ENCODE measurements at places on chromosomes 13 and 19.
A peak's percentile ranks its signal among the peaks of the same experiment; 100 is the strongest.

- no peak for DNase-seq
Observed at GRCh38 chr13:75395066-75395465, 86.9 kb downstream of the TBC1D4 start.

- no peak for DNase-seq
Observed at GRCh38 chr13:44174769-44175425, 198.7 kb upstream of the SERP2 start.

GRCh38 chr19:40413291-40413845 is at the start of gene PRX:
Gene PRX, minus strand, starts transcription at chr19:40413378. Its CDS starts 5,446 bp downstream, at chr19:40407932.
- no peak for DNase-seq

DNA sequence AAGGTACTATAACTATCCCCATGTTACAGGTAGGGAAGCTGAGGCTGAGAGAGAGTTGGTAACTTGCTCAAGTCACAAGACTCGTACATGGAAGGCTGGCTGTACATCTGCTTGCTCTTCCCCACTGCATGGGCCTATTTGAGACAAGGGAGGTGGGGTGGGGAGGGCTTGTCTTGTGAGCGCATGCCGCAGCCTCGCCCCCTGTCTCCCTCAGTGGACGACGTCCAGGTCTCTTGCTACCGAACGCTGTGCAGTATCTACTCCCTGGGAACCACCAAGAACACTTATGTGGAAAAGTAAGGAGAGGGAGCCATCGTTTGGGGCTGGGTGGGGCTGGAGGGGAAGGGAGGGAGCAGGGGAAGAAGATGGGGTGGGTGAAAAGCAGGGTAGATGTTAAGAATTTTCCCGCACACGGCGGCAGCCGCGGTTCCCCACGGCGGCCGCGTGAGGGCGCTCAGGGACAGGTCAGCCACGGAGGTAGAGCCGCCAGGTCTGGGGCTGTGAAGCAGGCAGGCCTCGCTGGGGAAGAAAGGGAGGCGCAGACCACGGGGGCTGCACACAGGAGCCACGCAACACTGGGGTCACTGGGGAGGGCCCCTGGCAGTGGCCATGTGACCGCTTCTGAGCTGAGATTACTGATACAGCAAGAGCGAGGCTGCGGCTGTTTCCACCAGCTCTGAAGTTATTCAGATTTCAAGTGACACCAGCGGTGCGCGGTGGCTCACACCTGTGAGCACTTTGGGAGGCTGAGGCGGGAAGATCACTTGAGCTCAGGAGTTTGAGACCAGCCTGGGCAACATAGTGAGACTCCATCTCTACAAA is 81.5 kb downstream of the RYR1 start:
- no peak for DNase-seq

GRCh38 chr13:36362251-36362650 is 16.1 kb upstream of the SPART start:
- no peak for DNase-seq

- no peak for DNase-seq
Observed at GRCh38 chr13:22107549-22107948, 436.7 kb downstream of the FGF9 start.

- no peak for DNase-seq
Observed at GRCh38 chr13:98664047-98664446, 87.1 kb upstream of the STK24 start.

DNA sequence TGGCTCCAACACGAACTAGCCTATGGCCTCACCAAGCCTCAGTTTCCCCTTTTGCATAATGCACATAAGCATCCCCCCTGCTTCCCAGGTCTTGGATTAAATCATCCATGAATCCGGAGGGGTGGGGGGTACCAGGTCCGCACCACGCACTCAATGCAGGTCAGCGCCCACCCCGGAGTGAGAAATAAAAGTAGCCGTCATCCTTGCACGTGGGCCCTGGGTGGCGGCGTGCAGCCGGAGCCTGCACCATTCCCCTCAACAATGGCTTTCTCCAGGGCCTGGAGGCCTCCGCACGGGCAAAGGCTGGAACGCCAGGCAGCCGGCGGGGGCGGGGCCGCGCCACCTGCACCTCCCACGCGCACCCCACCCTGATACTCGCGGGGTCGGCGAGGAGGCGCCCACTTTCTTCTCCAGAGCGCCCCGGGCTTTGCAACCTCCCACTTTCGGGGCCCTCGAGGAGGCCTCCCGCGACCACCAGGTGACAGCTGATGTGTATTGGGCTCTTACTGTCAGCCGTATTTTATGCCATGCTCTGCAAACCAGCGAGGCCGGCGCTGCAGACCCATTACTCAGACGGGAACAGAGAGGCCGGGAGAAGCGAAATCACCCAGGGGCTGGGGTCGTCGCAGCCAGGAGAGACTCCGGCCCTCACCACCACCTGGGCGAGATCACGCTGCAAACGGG is 767 bp upstream of the GADD45B start:
- peak; percentile 58 for DNase-seq

DNA sequence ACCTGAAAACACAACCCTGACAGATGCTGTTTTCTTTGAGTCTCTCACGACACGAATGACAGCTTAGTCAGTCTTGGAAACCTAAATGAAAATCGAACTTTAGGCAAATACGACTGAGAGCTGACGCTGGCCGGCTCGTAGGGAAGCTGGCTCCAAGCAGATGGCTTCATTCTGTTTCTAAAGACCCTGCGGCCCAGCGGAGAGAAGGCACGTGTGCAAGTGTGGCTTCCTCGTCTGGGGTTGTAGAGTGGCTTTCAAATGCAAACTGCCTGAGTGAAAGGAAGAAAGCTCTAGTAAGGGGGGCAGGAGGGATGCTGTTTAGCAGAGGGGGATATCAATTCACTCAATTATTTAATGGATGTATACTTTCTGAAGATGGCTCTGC is 26.1 kb upstream of the TIMM44 start:
- DNase-seq: no peak

DNA sequence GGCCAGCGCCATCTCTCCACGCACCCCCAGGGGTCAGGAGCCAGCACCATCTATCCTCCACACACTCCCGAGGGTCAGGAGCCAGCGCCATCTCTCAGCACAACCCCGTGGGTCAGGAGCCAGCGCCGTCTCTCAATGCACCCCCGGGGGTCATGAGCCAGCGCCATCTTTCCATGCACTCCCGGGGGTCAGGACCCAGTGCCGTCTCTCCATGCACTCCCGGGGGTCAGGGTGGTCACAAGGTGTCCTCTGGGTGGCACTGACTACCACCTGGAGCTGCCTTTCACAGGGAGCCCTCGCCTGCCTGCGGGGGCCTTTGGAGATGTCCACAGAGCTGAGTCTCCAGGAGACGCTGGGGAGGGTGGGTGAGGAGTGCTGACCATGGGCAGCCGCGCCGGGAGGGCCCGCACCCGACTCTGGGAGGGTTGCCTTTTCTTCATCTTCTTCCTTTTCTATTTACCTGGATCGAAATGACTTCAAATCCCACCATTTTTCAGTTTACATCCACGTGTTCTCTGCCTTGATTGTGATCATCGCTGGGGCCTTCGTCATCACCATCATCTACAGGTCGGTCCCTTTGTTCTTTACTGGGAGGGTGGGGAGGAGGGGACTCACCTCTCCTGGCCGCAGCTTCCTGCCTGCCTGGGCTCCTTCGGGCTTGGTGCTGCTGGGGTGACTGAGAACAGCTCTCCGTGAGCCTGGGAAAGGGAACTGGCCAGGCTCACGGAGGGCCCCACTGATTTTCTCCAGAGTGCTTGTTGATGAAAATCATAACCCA is 19.1 kb downstream of the TEX29 start:
- no peak for DNase-seq

DNA sequence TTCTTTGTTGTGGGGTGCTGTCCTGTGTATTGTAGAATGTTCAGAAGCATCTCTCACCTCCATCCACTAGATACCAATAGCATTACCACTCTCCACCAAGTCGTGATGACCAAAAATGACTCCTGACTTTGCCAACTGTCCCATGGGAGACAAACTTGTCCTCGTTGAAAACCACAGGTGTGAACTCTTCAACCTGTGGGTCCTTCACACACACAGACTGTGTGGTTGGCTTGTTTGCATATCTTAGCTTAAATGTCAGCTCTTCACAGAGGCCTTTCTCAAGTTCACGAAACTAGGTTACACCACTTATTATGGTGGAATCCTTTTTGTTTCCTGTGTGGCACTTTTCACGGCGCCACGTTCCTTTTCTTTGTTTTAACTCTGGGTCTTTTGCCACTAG is 6.8 kb downstream of the GPC5 start:
- no peak for DNase-seq

GRCh38 chr19:33260628-33261418 is 35.2 kb upstream of the SLC7A10 start:
- no peak for DNase-seq

- DNase-seq: peak; percentile 60
Observed at GRCh38 chr19:15779756-15780476, 7.5 kb upstream of the OR10H5 start.

DNA sequence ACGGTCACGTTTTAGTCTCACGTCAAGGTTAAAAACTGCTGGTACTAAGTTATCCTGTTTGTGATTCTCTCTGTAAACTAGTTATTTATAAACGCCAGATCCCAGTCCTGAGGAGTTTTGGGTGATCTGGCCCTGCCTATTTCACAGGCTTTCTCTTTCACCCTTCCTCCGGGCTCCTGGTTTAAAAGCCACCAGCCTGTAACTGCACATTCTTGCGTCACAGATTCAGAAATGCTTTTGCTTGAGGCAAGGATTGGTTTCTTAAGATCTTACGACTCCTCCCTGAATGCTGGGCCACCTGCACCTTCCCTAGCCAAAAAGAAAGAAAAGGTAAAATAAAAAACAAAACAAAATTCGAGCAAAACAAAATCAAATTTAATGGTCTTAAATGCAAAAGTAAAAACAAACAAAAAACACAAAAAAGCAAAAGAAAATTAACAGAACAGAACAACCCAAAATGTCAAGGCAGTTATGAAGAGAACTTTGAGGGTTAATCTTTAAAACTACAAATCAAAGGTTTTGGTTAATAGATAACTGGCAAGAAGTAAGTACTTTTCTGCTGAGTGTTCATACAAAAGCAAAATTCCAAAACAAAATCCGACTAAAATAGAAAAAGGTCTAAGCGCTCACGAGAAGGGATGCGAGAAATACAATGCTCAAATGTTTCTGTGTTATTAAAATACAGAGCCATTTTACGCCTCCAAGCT is 18.6 kb upstream of the TIMM44 start:
- DNase-seq: no peak

GRCh38 chr13:70894258-70894657 is 786.0 kb upstream of the KLHL1 start:
- no peak for DNase-seq

GRCh38 chr19:13133241-13133870 is 15.3 kb downstream of the NACC1 start:
- DNase-seq: no peak

- peak; percentile 87 for DNase-seq
Observed at GRCh38 chr19:44447916-44448674, at the start of gene ZNF229. Gene ZNF229, minus strand, starts transcription at chr19:44448472. Its CDS starts 5,625 bp downstream, at chr19:44442847.

DNA sequence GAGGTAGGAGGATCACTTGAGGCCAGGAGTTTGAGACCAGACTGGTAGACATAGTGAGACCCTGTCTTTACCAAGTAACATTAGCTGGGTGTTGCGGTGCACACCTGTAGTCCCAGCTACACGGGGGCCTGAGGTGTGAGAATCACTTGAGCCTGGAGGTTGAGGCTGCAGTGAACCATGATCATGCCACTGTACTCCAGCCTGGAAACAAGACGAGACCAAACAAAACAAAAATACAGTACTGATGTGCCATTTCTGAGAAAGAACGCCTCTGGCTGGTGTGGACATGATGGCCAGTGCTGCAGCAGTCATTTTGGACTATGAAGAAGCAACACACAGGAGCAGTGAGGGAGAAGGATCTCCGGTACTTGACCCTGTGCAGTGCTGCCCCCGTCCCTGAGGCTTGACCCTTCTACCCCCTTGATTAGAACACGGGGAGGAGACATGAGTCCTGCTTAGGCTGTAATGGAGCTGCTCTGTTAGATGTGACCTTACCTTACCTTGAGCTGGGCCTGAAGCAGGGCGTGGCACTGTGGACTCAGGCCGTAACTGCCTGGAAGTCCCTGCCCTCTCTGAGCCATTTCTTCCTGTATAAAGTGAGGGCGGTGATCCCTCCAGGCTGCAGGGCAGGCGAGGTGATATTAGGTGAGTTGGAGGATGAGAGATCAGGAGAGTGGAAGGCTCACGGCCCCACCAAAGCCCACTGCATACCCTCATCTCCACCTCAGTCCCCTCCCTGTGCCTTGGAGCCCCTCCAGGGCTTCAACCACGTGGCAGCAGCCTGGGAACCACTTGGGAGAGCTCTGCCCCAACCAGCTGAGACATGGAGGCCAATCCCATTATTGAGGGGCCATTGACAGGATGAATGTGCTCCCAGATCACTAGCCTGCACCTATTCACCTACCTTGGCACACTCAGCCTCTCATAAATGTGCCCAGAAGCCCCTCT is 5.9 kb downstream of the RPL18A start:
- no peak for DNase-seq

- DNase-seq: no peak
Observed at GRCh38 chr19:17835182-17836006, 12.4 kb downstream of the JAK3 start.

DNA sequence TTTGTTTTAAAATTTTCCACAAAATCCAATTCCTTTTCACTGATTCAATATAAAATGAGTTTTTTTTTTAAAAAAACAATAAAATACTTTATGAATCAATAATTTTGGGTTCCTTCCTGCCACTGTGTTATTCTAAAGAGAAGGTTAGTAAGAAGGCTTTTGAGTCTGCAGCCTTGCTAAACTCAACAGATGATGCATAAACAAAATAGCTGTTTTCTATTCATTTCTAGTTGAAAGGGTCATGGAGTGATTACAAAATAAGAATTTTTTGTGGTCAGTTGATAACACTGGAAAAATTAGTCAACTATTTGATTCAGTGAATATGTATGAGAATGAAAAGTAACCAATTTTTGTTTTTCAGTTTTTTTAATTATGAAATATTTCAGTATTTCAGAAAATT is 169.9 kb downstream of the VWA8 start:
- no peak for DNase-seq

GRCh38 chr19:39100500-39101166 is 16.5 kb downstream of the ACP7 start:
- DNase-seq: no peak

DNA sequence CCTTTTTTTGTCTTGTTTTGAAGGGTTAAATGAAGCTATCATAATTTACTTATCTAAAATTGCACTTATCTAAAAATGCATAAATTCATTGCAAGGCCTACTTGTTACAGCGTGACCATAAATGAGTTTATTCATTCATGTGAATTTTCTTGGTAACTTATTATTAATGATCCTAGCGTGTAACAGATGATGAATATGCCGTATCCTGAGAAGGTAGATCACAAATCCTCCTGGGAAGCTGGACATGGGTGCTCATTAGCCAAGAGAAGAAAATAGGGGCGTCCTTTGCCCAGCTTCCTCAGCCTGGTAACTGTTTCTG is 21.3 kb downstream of the TNFSF11 start:
- DNase-seq: no peak

DNA sequence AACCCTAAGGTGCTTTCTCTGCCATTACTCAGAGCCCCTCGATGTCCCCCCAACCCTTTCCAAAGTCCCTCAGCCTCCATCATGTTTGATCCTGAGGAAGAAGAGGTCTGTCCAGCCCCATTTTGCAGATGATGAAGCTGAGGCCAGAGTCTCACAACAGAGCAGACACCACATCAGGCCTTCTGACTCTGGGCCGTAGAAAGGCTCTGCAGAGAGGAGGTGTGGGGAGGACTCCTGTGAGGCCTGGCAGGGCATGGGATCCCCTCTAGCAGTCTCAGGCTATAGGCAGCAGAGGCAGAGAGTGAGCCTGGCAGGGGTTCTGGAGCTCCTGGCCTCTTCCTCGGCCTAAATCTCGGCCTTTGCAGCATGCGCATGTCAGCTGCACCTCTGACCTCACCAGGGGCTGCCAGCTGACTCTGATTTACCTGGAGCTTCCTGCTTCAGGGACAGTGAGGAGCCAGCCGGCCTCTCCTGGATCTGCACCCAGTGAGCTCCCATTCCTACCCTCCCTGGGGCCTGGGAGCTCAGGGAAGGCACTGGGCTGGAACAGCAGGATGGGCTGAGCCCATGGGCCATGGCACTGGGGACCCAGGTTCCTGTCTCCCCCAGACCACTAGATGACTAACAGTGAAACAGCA is 41.7 kb upstream of the VSTM2B start:
- DNase-seq: no peak

Measured in breast epithelium (tissue), 4 donors.